ENCODE measurements at places on chromosomes 6 and 20.

- no peak for DNase-seq
These were observed 36.7 kb upstream of the CHD6 start for GRCh38 chr20:41654884-41655283.

GRCh38 chr20:57869951-57870315 lies 160.1 kb upstream of the PMEPA1 start:
- DNase-seq, result no peak

DNA sequence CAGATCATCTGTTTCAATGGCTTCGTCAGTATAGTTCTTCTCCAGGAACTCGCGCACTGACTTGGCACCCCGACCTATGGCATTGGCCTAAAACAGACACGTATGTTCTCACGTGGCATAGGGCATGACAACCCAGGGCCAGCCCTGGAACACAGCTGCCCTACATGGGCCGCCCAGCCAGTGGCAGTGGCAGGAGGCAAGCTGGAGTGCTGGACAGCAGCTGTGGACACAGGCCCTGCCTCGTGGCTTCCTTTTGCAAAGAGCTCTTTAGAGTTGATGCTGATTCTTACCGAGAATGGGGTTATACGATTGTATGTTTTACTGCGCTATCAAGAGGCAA lies 5.0 kb downstream of the PSMA7 start:
- DNase-seq, result no peak

DNA sequence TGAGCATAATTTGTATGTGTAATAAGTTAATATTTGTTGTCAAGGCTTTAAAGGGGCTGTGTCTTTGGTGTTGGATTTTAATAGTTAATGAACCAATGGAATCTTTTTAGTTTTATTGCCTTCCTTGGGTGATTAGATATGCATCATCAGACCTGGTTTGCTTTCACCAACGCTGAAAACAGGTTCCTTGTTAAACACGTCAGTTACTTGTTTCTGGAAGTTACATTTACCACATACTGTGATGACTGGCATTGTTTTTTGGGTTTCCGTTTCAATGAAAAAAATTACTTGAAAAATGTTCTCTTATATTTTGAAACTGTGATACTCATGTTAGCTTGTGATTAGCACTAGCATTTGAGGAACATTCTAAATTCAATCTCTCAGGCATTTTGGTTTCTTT lies 58.6 kb upstream of the RNF144B start:
- DNase-seq, result no peak

GRCh38 chr6:101516578-101516977 lies 123.1 kb downstream of the GRIK2 start:
- no peak for DNase-seq

DNA sequence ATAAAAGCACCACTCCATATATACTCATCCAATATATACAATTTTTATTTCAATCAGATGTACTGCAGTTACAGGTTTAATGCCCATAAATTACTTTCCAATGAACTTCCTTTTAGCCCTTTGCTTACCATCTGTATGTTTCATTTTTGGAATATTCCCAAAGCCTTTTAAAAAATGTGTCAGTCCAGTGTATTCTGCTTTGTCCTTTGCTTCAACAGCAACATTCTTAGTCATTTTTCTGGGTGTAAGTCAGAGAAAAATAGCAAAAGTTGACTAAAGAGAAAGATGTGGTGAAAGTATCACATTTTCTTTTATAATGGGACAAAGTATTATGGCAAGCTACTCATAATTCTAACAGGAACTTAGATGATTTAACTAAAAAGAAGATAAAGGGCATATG lies 15.2 kb downstream of the DSE start:
- DNase-seq, result no peak

GRCh38 chr6:43009124-43009523 lies 4.6 kb downstream of the MEA1 start:
- peak; percentile 20 for DNase-seq

DNA sequence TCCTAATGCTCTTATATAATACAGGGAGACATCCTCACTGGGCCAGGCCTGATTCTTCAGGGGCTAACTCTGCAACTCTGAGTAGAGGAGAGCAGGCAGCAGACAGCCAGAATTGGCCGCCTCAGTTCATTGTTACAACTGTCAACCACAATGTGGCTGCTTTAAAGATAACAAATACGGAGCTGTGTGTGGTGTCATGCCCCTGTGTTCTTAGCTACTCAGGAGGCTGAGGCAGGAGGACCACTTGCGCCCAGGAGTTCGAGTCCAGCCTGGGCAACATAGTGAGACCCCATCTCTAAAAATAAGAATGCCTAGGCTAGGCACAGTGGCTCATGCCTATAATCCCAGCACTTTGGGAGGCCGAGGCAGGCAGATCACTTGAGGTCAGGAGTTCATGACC lies 34.3 kb downstream of the CEP250 start:
- DNase-seq, result no peak

GRCh38 chr6:54112151-54112650 lies 958 bp downstream of the MLIP start:
- DNase-seq, result no peak

DNA sequence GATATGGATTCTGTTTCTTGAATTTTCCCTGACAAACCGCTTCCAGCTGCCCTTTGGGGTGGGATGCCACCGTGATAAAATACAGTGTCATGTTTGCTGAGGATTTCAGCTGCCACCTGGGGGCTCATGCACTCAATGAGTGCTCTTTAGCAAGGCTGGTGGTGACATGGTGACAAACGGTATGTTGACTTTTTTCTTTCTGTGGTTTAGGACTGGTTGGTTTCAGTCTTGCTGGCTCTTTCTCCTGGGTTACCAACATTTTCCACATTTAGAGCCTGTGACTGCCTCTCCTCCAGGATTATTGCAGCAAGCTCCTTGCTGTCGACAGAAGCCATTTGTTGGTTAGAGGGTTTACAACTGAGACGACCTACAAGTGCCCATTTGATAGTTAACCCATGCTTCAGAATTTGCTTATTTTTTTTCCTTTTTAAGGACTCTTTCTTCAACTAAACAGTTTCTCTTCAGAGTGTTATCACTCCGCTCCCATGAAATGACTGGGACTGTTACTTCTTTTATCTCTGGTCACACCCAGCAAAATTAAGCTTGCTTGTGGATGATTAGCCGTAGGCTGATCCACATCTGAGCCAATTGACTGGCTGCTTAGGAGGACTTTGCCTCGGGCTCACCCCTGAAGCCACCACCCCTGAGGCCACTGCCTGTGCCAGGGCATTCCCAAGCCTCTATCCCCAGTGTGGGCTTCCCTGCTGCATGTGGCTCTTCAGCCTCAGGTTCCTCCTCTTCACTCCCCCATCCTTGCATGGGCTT lies 48.4 kb upstream of the CDYL start:
- no peak for DNase-seq

- peak; percentile 71 for DNase-seq
These were observed 13.2 kb downstream of the SYTL3 start for GRCh38 chr6:158662954-158663624.

- DNase-seq, result no peak
These were observed 71.4 kb upstream of the TCF21 start for GRCh38 chr6:133817460-133818047.

DNA sequence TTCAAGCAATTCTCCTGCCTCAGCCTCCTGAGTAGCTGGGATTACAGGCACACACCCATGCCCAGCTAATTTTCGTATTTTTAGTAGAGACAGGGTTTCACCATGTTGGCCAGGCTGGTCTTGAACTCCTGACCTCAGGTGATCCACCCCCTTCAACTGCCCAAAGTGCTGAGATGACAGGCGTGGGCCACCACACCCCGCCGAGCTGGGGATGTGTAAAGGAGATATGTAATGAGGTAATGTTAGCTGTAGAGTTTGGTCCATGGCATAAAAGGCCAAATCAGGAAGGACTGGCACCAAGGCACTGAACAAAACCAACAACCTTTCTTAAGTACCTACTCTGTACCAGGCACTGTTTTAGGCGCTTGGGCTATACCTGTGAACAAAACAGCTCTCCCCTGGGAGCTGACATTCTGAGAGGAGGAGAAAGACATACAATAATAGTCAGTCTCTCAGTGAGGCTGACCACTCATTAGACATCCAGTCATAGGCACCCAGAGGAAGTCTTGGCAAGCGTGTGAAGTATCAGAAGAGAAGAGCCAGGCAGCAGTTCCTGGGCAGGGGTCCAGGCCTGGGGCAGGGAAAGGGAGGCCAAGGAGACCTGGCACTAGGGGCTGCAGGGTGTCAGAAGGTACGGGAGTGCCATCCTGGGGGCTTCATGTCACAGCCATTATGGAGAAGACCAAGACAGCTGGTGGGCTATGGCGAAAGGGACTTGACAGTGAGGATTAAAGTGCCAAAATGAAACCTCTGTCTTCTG lies 164.8 kb upstream of the DTNBP1 start:
- DNase-seq, result no peak

GRCh38 chr6:43830775-43831174 lies 60.8 kb downstream of the VEGFA start:
- DNase-seq, result no peak

- DNase-seq, result no peak
These were observed 2.9 kb downstream of the ZNF184 start for GRCh38 chr6:27470023-27470422.

- no peak for DNase-seq
These were observed 33.5 kb downstream of the FAM8A1 start for GRCh38 chr6:17633465-17634188.

GRCh38 chr6:168941036-168941435 lies 312.6 kb downstream of the THBS2 start:
- DNase-seq, result no peak

DNA sequence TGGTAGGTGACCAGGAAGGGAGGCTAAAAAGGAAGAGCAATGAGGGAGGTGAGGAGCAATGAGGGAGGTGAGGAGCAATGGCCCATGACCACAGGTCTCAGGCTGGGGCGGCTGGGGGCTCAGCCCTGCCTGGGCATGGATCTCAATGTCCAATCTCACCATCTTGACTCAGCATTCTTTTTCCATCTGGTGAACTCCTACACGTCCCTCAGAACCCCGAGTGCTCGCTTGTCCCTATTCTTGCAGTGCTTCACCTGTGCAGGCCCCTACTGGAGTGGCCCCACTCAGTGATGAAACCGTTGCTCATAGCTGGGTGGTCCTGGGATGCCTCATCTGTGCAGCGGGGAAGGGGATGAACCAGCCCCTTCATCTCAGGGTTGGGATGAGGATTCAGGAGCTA lies 16.9 kb upstream of the RBBP8NL start:
- no peak for DNase-seq

DNA sequence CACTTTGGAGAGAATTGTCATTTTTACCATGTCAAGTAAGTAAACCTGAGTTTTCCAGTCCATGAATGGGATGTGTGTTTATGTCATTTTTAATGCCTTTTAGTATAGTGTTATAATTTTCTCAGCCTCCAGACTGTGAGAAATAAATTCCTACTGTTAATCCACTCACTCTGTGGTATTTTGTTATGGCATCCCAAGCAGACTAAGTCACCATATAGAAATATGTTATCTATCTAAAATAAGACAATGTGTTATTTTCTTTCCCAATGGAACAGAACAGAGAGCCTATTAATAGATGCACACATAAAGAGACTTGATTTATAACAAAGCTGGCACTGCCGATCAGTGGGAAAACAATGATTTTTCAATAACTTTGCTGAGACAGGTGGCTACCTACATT lies 70.2 kb upstream of the SLC4A11 start:
- no peak for DNase-seq

GRCh38 chr20:10304471-10305046 lies 85.9 kb downstream of the SNAP25 start:
- DNase-seq, result no peak

DNA sequence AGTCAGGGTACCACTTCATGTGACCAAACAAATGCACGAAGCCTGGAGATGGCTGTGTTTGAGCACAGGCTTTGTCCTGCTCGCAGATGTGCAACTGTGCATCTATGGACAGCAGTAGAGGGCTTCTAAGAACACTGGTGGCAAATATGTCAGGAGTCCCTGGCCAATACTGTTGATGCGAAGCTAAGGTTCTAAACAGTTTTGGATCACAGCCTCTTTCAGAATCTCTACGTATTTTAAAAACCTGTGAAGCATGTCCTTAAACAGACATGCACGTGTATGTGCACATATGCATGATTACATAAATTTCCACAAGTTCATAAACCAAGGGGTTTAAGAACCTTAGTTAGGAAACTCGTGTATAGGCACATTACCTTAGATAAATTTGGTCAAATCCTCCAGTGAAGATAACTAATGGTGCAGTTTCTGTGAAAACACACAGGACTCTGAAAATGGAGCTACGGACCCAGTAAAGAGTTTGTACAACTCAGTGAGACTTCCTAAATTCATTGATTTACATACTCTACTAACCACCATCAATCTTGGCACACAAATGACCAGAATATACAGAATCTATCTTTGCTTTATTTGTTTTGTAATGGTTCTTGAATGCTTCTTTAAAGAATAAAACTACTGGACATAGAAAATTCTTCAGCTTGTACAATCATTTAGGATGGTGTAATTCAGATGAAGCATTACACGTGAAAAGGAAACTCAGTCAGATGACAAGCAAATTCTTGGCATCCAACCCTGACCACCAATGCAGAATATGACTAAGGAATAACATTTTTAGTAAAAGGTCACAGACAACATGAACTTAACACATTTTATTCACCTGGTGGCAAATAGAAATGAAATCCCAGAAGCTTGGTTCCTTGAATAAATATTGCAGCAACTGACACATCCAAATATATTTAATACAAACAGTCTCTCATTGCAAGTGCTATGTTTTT lies 27.4 kb downstream of the KCNQ5 start:
- no peak for DNase-seq

- no peak for DNase-seq
These were observed 13.7 kb downstream of the MAS1 start for GRCh38 chr6:159904497-159904911.

DNA sequence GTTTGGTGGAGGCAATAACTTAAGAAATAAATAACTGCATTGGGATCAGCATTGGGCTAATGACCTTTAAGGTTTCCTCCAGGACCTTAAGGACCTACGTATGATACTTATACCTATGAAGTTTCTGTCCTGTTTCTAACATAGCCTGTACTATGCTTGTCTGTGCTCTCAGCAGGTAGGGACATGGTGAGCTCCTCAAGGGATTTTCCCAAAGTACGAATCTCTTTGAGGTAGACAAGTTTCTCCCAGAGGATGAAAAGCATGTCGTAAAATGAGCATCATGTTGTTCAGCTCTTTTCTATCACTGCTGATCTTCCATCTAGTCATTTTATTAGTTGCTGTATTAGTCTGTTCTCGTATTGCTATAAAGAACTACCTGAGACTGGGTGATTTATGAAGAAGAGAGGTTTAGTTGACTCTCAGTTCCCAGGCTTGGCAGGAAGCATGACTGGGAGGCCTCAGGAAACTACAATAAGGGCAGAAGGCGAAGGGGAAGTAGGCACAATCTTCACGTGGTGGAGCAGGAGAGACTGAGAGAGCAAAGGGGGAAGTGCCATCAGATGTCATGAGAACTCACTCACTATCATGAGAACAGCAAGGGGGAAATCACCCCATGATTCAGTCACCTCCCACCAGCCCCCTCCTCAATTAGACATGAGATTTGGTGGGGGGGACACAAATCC lies 77.8 kb upstream of the TGM3 start:
- no peak for DNase-seq

GRCh38 chr6:161238500-161238899 lies 35.4 kb downstream of the AGPAT4 start:
- no peak for DNase-seq

- DNase-seq, result no peak
These were observed 56.7 kb upstream of the TMEM181 start for GRCh38 chr6:158503222-158503621.
